ENCODE measurements at places on chromosomes 4 and X. TPM values are rescaled to one million over a fixed set of nuclear protein-coding genes. Genes with fewer than 3 reads are reported as not detected.

- no peaks in the 10 kb centered on the region for H3K4me1 ChIP-seq
- H3K27ac ChIP-seq, result no peak overlapping the region
- no peaks in the 10 kb centered on the region for H3K27me3 ChIP-seq
- DNase-seq, result peak; percentile 71
- H3K4me3 ChIP-seq, result no peak overlapping the region
These were observed 123.8 kb downstream of the RPS6KA6 start for GRCh38 chrX:84064164-84064563.

DNA sequence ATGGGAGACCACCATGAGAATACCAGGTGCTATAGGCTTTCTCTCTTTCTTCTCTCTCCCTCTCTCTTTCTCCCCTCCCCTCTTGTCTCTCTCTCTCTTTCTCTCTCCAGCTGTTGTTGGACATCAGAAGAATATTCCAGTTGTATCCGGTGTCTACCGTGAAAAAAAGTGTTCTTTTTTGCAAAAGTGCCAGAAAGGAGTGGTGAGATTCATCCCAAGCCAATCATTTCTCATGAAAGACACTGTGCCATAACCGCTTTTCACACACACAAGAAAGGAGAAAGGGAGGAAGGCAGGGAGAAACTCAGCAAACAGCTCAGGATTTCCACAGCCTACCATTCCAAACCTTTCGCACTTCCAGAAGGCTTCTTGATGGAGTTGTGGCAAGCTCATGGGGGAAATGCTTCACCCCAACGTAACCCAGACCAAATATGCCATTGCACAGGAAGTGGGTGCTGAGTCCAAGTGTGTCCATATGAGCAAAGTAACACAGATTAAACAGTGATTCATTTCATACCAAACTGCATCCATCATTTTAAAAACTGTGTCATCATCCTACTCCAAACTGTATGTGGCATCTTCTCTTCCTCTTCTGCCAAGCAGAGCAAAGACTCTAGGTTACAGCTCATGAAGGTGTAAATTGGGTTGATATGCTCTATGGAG, 224.0 kb downstream of the APBB2 start:
- H3K4me3 ChIP-seq, result no peak overlapping the region
- DNase-seq, result peak; percentile 97
- H3K36me3 ChIP-seq, result no peaks in the 10 kb centered on the region
- H3K27me3 ChIP-seq, result no peaks in the 10 kb centered on the region
- H3K27ac ChIP-seq, result peak overlapping the region; percentile 74

Gene MAGED1
- 502 TPM for polyA plus RNA-seq

GRCh38 chr4:189826657-189827056, 114.0 kb upstream of the FRG1 start:
- no peak for DNase-seq
- no peak overlapping the region for H3K27ac ChIP-seq
- no peaks in the 10 kb centered on the region for H3K36me3 ChIP-seq
- no peaks in the 10 kb centered on the region for H3K4me1 ChIP-seq
- H3K27me3 ChIP-seq, result no peaks in the 10 kb centered on the region

DNA sequence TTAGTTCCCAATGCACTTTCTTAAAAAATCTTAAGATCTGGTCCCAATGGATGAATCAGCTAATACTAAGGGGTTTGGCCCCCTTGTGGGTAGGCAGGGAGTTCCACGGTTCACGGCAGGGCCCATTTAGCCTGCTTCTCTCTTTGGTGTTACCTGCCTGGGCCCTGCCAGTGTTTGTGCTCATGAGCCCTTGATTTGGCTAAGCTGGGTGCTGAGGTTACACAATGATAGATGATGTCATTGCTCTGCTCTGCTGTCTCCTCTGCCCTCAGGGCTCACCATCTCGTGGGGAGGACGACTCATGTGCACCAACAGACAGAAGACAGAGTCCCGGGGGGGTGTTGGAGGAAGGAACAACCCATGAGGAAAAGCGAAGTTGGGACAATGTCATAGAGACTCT, 24.4 kb downstream of the RTL5 start:
- peak; percentile 41 for DNase-seq
- no peaks in the 10 kb centered on the region for H3K36me3 ChIP-seq
- no peak overlapping the region for H3K27ac ChIP-seq

DNA sequence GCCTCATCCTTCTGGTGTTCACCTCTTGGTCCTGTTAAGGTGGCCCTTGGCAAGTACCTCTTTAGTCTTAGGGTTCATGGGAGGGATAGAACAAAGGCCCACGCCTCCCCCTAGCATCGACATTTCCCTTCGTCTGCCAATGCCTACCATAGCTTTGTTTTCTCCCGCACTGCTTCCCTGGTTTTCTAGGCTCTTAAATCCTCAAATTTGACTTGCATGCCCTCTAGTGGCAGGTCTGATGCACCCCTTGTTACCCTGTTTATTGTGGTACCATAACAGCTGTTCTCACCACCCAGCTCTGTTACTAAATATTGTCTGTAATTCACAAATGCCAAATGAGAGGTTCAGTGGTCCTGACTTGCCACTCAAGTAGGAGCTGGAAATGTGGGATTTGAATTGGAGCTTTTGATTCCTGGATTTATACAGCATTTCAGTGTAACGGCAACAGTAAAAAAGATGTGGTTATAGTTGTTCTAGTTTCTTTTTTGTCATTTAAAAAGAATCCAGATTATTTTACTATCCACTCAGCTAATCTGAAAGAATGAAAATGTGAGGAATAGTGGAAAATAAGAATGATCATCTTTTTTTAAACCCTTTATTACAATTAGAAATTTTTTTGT, 100.1 kb downstream of the REPS2 start:
- no peaks in the 10 kb centered on the region for H3K4me1 ChIP-seq
- peak; percentile 67 for DNase-seq
- peaks cover 3% of the 10 kb centered on the region for H3K27me3 ChIP-seq
- H3K4me3 ChIP-seq, result no peak overlapping the region

Gene MAGEA6
- not detected for polyA plus RNA-seq

Gene RNF175
- polyA plus RNA-seq, result not detected

GRCh38 chr4:95248720-95249425, 299.9 kb downstream of the UNC5C start:
- no peaks in the 10 kb centered on the region for H3K36me3 ChIP-seq
- no peak overlapping the region for H3K27ac ChIP-seq
- DNase-seq, result no peak
- no peaks in the 10 kb centered on the region for H3K4me1 ChIP-seq

Gene ARMCX2
- polyA plus RNA-seq, result 63.6 TPM

Gene SCD5
- 13.5 TPM for polyA plus RNA-seq

- no peaks in the 10 kb centered on the region for H3K4me1 ChIP-seq
- no peaks in the 10 kb centered on the region for H3K36me3 ChIP-seq
- H3K27me3 ChIP-seq, result no peaks in the 10 kb centered on the region
- no peak overlapping the region for H3K27ac ChIP-seq
- no peak overlapping the region for H3K4me3 ChIP-seq
These were observed 44.9 kb downstream of the ANK2 start for GRCh38 chr4:113094331-113094730.

Gene ADAM29
- not detected for polyA plus RNA-seq

Gene LIMCH1
- polyA plus RNA-seq, result 1.1 TPM

GRCh38 chr4:26075583-26075982, 161.6 kb downstream of the SMIM20 start:
- DNase-seq, result no peak
- no peaks in the 10 kb centered on the region for H3K36me3 ChIP-seq
- no peak overlapping the region for H3K27ac ChIP-seq

GRCh38 chrX:108735679-108736508, 469 bp downstream of the IRS4 start:
- no peaks in the 10 kb centered on the region for H3K36me3 ChIP-seq
- peak overlapping the region; percentile 32 for H3K4me3 ChIP-seq
- peaks cover 55% of the 10 kb centered on the region for H3K27me3 ChIP-seq
- DNase-seq, result no peak
- no peaks in the 10 kb centered on the region for H3K4me1 ChIP-seq
- no peak overlapping the region for H3K27ac ChIP-seq

- H3K27ac ChIP-seq, result no peak overlapping the region
- no peaks in the 10 kb centered on the region for H3K27me3 ChIP-seq
- peaks cover 4% of the 10 kb centered on the region for H3K4me1 ChIP-seq
- peak; percentile 66 for DNase-seq
- no peaks in the 10 kb centered on the region for H3K36me3 ChIP-seq
These were observed 87.0 kb downstream of the SPCS3 start for GRCh38 chr4:176406736-176407135.

- H3K4me1 ChIP-seq, result no peaks in the 10 kb centered on the region
- H3K27me3 ChIP-seq, result no peaks in the 10 kb centered on the region
- no peak for DNase-seq
- no peak overlapping the region for H3K4me3 ChIP-seq
- H3K27ac ChIP-seq, result no peak overlapping the region
These were observed 67.4 kb upstream of the SLC34A2 start for GRCh38 chr4:25588206-25588605.

Gene PROM1
- polyA plus RNA-seq, result not detected

DNA sequence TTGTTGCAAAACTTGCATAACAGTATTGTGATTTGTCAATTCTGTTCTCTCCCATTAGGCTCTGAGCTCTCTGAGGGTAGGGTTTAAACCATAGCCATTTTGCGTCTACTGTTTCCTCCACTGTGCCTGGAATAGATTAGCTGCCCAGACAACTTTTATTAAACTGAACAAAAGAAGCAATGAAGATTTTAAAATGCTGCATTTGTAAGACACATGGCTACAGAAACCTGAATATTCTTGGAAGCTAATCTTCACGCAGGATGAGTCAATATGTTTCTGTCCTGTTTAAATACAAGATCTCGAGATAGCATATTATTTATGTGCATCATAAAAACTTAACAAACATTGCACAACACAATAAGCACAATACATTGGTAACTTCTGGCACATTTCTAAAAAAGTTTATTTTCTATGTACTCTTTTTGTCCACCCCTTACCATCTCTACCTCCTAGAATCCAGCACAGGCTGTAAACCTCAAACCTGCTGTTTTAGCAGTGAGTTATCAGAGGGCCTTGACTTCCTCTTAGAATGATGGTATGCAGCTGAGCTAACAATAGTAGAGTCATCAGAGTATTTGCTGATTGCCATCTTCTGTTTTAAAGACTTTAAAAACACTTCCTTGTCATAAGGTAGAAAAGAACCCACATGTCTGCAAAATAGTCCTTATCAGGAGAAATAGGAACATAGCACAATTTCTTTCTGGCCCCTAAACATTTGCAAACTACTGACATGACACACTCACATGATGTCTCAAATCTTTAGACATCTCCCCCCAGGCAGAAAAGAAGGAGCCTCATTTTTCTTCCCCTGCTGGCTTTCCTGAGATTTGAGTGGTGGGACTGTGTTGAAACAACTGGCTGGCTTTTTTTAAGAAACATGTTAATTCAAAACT, 10.6 kb upstream of the CCNG2 start:
- DNase-seq, result no peak
- no peak overlapping the region for H3K27ac ChIP-seq
- H3K27me3 ChIP-seq, result peaks cover 8% of the 10 kb centered on the region
- H3K36me3 ChIP-seq, result no peaks in the 10 kb centered on the region
- no peaks in the 10 kb centered on the region for H3K4me1 ChIP-seq

GRCh38 chr4:101938836-101939235, 148.3 kb downstream of the BANK1 start:
- H3K4me1 ChIP-seq, result no peaks in the 10 kb centered on the region
- no peak for DNase-seq
- no peak overlapping the region for H3K27ac ChIP-seq
- no peak overlapping the region for H3K4me3 ChIP-seq

Gene NWD2
- not detected for polyA plus RNA-seq

GRCh38 chr4:14309431-14309830, 681.9 kb upstream of the BOD1L1 start:
- no peak overlapping the region for H3K27ac ChIP-seq
- DNase-seq, result no peak
- H3K4me3 ChIP-seq, result no peak overlapping the region
- H3K27me3 ChIP-seq, result no peaks in the 10 kb centered on the region
- H3K36me3 ChIP-seq, result no peaks in the 10 kb centered on the region

Gene EVC2
- 2.7 TPM for polyA plus RNA-seq

Gene SOWAHB
- not detected for polyA plus RNA-seq

DNA sequence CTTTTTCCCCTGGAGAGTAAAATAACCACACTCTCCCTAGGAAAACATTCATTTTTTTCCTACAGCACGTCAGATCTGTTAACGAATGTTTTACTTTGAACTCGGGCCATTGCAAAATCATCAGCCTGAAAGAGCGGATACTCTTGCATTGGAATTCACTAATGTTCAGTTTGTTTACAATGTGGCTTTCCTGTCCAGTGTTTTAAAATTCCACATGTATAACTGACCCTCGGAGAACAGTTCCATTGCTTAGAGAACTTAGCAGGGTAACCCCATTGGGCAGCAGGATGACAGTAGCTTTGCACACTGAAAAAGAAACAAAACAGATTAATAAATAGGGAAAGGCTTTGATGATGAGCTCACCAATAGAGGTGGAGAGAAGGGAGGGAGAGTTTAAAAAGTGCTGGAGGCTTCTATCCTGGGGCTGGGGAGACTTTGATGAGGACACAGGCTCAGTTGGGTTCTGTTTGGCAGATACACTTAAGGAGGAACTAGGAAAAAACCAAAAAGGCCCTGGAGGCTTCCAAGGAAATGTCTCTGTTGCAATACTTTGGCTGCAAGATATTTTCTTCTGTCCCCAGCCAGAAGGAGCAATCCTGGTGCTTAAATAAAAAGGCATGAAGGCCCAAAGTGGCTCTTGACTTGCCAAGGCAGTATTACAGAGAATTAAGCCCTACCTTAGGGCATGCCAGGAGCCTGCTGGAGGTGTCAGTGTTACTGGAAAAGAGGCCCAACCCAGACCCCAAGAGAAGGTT, 143.1 kb downstream of the ARSF start:
- H3K4me3 ChIP-seq, result no peak overlapping the region
- H3K36me3 ChIP-seq, result no peaks in the 10 kb centered on the region
- no peaks in the 10 kb centered on the region for H3K27me3 ChIP-seq

DNA sequence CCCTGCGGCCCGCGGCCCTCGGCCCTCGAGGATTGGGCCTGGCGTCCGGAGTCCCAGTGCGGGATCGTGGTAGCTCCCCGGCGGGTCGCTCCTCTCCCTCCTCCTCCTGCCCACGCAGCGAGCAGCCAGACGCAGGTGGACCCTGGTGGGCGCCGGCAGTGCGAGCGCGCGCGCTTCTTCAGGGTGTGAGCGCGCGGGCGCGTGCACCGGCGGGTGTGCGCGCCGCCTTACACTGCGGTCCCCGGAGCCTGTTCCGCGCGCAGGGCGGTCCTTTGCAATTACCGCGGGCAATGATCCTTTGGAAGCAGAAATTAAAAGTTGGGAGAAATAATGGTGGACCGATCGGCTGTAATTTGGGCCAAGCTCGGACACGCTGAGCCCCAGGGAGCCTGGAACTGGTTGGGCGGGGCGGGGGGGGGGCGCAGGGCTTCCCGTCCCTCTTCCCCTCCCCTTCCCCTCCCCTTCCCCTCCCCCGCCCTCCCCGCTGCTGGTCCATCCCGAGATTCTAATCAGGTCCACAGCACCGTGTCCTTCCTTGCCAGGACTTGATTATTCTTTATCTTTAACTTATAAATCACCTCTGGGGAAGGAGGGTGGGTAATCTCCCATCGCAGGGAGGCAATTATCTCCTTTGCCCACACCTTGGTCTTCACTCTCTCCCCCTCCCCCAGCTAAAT, 1.6 kb upstream of the NKX1-1 start:
- no peaks in the 10 kb centered on the region for H3K36me3 ChIP-seq
- H3K27ac ChIP-seq, result no peak overlapping the region
- DNase-seq, result no peak
- no peaks in the 10 kb centered on the region for H3K4me1 ChIP-seq
- H3K4me3 ChIP-seq, result no peak overlapping the region
- peaks cover 70% of the 10 kb centered on the region for H3K27me3 ChIP-seq

- H3K4me3 ChIP-seq, result no peak overlapping the region
- H3K4me1 ChIP-seq, result no peaks in the 10 kb centered on the region
- H3K36me3 ChIP-seq, result no peaks in the 10 kb centered on the region
- H3K27me3 ChIP-seq, result peaks cover 66% of the 10 kb centered on the region
- DNase-seq, result no peak
- no peak overlapping the region for H3K27ac ChIP-seq
These were observed 17.9 kb upstream of the ADRA2C start for GRCh38 chr4:3748136-3748898.

Gene ASB12
- polyA plus RNA-seq, result not detected

Gene PACRGL
- 6.0 TPM for polyA plus RNA-seq

Gene L1CAM
- polyA plus RNA-seq, result 1.9 TPM

Measured in IMR-90 (cell line).